ENCODE measurements at places on chromosomes 5 and 9.

GRCh38 chr9:92534674-92535073, 1.1 kb downstream of the ECM2 start:
- DNase-seq = no peak

DNA sequence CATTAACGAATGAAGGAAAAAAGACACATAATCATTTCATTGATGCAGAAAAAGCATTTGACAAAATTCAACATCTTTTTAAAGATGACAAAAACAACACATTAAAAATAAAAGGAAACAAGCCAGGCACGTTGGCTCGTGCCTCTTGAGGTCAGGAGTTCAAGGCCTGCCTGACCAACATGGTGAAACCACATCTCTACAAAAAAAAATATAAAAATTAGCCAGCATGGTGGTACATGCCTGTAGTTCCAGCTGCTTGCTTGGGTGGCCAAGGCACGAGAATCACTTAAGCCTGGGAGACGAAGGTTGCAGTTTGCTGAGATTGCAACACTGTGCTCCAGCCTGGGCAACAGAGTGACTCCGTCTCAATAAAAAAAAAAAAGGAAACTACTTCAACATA, 77.0 kb downstream of the ERCC6L2 start:
- no peak for DNase-seq

DNA sequence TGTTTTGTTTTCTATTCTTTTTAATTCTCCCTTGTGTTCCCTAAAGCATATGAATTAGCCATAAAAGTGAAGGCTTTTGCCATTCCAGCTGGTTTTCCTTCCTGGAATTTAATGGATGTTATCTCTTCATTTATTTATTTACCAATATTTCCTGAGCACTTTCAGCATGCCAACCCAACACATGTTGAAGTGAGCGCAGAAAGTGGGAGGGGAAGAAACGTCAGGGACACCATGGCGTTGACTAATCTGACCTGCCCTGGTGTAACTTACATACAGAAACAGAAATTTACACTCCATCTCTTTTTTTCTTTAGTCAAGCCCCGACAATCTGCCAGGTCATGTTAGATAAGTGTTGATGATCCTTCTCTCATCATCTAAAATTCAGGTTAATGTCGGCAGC, 247.5 kb downstream of the PCSK5 start:
- DNase-seq = no peak

DNA sequence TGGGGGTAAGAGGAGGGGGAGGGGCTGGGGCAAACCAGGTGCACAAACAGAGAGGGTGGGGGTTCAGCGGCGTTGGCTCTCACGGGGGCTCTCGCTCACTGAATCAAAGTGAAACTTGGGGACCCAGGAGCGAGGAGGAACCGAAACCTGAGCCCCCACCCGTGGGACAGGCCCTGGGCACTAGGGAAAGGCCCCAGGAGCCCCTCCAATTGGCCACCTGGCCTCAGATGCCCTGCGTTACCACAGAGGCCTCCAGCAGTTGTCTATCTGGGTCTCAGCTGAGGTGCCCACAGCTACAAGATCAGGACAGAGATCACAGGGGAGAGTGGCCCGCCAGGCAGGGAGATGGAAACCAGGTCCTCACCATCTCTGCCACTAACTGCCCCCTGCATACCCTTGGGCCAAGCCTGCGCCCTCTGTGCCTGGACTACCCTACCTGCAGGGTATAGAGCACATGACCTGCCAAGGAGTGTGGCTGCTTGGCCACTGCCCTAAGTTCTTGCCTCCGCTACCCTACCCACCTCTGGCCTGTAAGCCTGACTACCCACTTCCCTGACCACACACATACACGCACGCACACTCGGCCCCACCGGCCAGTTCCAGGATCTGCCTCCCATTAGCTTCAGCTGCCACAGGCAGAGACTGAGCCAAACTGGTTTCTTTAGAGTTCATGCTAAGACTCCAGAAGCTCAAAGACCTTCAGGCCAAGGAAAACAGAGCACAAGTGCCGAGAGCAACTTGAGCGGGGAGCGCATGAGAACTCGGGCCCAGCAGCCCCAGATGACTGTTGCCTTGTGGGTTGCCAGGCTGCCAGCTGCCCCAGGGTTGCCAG, 39.9 kb downstream of the PAX5 start:
- DNase-seq = no peak

- DNase-seq = no peak
Measured at GRCh38 chr5:40405996-40406740, 273.5 kb upstream of the PTGER4 start.

DNA sequence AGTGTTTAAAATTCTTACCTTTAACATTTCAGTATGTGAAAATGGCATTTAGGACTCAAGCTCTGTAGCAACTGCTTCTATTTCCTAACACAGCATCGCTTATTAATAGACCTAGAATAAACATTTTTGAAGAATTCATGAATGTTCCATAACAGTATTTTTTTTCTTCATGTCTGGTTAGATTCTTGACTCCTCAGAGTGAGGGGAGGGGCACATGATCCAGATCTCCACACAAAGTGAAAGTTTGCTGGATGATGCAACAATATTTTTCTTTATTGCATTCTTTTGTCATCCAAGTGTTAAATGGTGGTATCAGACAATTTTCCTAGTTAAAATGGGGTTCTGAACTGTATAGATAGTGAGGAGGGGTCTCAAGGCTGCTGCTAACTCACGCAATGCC, 130.8 kb upstream of the MAN2A1 start:
- peak; percentile 23 for DNase-seq

DNA sequence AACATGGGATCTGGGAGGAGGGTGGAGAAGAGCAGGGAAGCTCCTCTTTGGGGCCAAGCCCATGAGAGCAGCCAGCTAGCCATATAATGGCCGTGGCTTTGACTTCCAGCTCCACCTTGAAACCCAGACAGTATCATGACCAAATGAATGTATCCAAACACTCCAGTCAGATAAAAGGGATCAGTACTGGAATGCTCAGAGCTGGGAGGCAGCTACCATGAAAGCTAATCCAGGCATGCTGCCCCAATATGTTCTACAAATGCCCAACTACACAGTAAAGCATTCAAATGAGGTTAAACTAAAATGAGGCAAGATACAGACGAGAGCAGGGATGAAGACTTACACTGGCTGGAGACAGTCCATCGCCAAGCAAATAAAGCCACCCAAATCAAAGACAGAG, 69.4 kb downstream of the FRMD3 start:
- no peak for DNase-seq

GRCh38 chr5:75043633-75044264, 8.6 kb downstream of the GCNT4 start:
- no peak for DNase-seq

DNA sequence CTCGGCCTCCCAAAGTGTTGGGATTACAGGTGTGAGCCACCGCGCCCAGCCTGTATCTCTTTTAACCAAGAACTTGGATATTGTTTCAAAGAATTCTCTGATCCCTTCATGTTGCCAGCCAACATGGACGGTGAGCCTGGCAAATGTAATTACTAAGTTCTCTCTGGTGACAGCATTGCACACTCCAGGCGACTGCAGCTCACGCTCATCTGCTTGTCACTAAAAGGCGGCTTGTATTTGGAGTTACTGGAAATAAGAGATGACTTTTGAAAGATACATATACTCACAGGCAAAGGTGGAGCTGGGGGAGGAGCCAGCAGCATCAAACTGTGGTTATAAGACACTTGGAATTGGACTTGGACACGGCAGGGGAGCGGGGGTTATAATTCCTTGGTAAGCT, 172.3 kb downstream of the SLIT3 start:
- no peak for DNase-seq

GRCh38 chr9:3698531-3698930, 172.7 kb upstream of the RFX3 start:
- no peak for DNase-seq

DNA sequence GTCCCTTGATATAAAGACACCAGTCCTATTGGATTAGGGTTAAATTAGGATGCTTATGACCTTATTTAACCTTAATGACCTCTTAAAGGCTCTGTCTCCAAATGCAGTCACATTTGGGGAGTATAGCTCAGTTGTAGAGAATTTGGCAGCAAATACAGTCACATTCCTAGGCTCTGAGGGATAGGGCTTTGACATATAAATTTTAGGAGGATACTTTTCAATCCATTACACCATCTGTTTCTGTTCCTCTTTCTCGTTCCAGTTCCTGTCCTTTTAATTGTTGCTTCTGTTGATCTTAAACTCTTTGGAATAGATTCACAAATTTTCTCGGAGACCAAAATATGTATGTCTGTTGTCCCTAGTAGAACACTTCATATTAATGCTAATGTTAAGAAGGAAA, 390.0 kb upstream of the PCSK5 start:
- no peak for DNase-seq

GRCh38 chr5:17305964-17306725, 88.7 kb downstream of the BASP1 start:
- peak; percentile 52 for DNase-seq

DNA sequence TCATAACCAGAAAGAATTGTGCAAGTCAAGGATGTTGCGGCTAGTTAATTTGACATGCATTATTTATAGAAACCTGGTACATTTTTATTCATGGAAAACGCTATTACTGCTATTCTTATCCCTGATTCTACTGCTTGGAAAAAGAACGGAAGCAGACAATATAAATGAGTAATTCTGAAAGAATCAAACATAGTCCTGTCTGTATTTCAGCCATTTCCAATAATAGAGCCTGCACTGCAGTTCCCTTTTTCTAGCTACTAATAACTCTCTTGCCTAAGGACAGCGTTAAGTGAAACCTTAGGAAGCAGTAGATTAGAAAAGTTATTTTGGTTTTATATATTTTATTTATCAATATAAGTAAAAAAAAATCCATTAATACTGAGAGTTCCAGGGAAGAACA, 414.9 kb downstream of the CYLC2 start:
- DNase-seq = no peak

- DNase-seq = no peak
Measured at GRCh38 chr5:94778732-94779131, 160.3 kb downstream of the SLF1 start.

- no peak for DNase-seq
Measured at GRCh38 chr9:121741228-121741918, 89.9 kb downstream of the DAB2IP start.

GRCh38 chr5:143581649-143582048, 178.2 kb upstream of the NR3C1 start:
- no peak for DNase-seq

DNA sequence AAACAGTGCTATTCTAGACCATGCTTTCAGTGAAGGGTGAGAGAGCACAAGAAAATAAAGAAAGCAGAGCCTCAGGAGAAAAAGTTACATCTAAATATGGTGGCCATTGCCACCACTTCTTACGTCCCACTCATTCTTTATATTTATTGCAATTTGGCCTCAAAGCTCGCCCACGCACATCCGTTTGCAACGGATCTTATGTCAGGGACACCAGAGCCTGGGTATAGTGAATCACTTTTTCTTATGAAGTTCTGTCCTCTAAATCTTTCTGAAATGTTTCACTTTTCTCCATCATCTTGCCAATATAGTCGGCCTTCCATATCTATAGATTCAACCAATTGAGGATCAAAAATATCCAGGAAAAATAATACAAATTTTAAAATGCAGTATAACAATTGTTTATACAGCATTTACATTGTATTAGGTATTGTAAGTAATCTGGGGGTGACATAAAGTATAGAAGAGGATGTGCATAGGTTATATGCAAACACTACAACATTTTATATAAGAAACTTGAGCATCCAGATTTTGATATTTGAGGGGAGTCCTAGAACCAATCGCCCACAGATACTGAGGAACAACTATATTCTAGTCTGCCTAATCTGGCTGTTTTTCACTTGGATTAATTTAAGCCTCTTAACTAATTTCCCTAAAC, 35.2 kb downstream of the GOLPH3 start:
- no peak for DNase-seq

- DNase-seq = no peak
Measured at GRCh38 chr5:17732351-17732923, 98.2 kb downstream of the TAF11L14 start.

DNA sequence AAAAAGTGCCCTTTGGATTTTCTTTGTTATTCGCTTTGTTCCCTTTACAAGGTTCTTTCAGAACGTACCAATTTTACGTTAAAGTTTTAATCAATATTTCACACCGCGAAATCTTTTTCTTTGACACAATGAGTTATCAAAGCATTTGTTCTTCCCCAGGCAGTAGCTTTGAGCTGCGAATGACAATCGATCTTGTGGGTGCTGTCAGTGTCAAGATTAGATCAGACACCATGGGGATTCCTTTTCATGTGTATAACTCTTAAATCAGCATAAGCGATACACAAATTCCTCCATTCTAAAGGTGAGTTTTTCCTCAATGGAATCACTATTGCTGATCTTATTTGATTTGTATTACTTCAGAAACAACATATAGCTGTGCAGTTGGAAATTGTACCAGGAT, 145.5 kb downstream of the ST8SIA4 start:
- DNase-seq = no peak

DNA sequence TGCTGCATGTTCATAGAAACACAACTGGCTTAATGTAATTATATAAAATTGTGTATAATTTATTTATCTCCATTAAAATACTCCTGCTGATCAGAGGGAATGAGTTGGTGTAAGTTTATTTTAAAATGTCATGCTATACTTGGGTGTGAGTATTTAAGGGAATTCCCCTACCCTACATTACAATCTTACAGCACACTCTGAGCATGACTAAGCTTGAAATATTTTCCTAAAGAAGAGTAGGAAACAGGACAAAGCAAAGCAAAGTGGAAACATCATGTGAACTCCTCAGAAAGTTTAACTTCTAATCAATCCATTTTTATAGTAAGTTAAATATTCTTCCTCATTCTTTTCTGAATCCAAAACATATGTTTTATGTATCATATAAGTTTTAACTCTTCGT, 1271.3 kb downstream of the EFNA5 start:
- DNase-seq = peak; percentile 35

DNA sequence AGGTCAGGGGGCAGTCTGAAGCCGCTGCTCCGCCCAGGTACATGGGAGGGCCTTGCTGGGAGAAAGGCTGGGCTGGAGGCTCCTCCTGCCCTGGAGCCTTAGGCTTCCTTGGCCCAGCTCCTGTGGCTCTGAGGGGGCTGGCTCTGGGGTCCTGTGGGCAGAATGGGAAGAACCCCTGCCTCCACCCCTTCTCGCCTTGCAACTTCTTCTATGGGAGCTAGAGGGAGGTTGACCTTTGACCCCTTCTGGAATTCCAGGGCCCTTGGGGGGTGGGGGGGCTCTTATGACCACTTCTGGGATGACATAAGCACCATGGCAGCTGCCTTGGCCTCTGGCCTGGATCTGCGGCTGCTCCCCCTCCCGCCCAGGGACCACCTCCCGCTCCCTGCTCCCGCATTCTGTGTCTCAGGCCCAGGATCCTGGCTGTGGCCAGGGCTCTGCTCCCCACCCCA, 32.2 kb downstream of the IER5L start:
- peak; percentile 85 for DNase-seq

DNA sequence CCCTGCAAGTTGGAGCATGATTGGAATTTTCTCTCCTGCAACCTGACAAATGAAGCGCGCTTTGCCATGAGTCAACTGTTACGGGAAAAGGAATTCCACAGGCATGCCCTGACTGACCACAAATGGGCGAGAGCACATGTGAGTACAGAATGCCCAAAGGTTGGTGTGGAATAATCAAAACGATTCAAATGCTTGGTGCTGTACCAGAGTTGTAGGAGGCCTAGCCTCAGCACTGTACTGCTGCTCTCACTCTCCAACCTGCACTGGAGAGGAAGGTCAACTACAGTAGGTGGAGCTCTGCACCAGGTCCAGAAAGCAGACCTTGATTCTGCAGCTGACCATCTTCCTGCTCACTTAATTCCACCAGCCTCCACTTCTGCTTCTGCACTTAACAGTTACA, 406.9 kb upstream of the ACTBL2 start:
- peak; percentile 51 for DNase-seq

Measured in fibroblast of skin of left biceps (primary cell).